Fibroblast of lung (primary cell): ENCODE measurements at places on chromosomes 5 and 9. TPM values are rescaled to one million over a fixed set of nuclear protein-coding genes. Genes with fewer than 3 reads are reported as not detected.
A peak's percentile ranks its signal among the peaks of the same experiment; 100 is the strongest.

- DNase-seq = peak; percentile 89
Measured at GRCh38 chr5:76838481-76839261, 11.1 kb upstream of the S100Z start.

ACER2 gene
- 2.6 and 4.5 TPM in 2 replicates for total RNA-seq

GRCh38 chr5:14008819-14009311 is 64.4 kb upstream of the DNAH5 start:
- peak; percentile 32 for DNase-seq

- DNase-seq = no peak
Measured at GRCh38 chr5:16926417-16926816, 9.7 kb downstream of the MYO10 start.

GRCh38 chr5:73997960-73998359 is 372.0 kb downstream of the ARHGEF28 start:
- no peak for DNase-seq

DNA sequence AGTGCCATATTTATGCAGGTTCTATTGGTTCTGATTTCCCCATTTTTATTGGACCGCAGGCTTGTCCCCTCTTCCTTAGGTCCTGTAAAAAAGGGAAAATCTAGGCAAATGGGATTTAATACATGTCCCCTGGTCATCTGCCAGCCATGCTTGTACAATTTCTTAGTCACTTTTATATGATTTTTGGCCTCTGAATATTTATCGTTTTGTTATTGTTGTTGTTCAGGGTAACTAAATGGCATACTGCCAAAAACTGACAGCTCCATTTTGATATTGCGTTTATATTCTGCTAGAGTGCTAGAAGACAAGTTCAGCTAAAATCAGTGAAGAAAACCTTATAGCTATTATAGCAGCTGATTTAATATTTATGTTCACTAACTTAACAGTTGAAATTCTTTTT is 770.2 kb upstream of the FAM174A start:
- DNase-seq = no peak

FRMD3 gene
- under 0.01 and 0.66 TPM in 2 replicates for total RNA-seq

GRCh38 chr5:163309914-163310313 is 127.5 kb upstream of the CCNG1 start:
- no peak for DNase-seq

DNA sequence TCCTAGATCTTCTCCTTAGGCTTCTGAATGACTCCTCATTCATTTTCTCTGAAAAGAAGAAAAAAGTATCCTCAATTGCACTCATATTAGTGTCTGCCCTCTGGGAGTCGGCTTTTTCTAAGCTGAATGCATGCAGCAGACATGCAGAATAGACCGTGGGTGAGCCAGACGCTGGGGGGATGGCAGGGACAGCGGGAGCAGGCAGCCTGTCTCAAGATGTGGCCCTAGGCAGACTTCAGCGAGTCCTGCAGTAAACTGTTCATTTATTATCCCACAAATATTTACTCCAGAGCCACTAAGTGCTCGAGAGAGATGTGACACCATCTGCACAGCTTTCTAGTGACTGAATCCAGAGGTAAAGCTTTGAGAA is 164.9 kb upstream of the RAI14 start:
- no peak for DNase-seq

- DNase-seq = no peak
Measured at GRCh38 chr9:99129091-99129490, 24.2 kb downstream of the TGFBR1 start.

SLC27A6 gene
- 0.17 and 0.26 TPM in 2 replicates for total RNA-seq

CYSRT1 gene
- 0.51 and 0.66 TPM in 2 replicates for total RNA-seq

DNA sequence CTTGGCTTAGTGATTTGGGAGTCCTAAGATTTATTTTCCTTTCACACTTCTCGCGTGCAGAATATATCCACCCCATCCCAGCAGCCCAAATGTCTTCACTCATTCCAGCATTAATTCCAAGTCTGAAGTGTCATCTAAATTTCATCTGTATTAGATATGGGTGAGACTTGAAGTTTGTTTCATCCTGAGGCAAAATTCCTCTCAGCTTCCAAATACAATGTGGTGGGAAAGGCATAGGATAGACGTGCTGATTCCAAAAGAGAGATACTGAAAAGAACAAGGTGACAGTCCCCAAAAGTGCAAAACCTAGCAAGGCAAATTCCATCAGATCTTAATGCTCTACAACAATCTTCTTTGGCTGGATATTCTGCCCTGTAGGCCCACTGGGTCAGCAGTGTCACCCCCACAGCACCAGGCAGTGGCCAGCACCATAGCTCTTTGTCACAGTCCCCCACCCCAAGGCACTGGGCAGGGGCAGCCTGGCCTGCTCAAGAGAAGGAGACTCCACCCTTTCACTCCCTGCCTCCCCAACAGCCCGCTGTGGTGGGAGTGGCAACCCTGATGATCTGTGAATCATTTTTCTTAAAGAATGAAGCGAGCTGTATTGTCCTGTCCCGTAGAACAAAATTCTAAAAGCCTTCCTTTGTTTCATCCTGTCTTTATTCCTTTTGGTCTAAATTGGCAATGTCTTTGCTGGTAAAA is 2.7 kb upstream of the ADAM19 start:
- no peak for DNase-seq
